Mesothelial cell of epicardium (in vitro differentiated cells): ENCODE measurements at places on chromosomes 5 and 9.

DNA sequence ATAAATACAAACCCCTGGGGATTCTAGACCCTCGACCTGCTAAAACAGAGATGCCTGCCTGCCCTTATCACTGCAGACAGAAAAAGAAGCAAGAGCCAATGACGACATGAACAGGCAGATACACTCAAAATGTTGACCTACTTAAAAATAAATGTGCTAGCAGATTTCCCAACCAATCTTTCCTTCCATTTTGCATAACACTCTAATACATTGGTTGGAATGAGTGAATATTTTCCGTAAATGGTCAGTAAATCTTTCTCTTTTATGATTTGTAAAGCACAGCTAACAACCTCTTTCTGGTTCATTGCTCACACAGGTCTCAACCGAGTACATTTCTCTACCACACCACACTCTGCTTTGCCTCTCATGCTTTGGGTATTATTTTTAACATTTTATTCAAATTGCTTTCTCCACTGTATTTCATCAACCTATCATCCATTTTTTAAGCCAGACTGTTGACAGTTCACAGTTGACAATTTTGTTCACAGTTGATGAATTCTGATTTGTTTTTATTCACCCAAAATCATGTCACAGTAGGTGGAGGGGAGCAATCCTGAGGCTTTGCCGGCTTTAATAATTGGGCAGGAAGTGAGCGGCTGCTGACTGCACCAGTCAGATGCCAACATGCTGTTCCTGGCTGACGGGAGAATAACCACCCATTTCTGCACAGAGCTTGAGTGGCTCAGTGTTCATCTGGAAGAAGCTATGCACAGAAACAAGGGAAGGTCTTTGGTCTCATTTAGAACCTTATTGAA, 426.6 kb downstream of the SPOCK1 start:
- DNase-seq: no peak

- no peak for DNase-seq
Measured at GRCh38 chr5:75551471-75551870, 39.8 kb downstream of the POLK start.

DNA sequence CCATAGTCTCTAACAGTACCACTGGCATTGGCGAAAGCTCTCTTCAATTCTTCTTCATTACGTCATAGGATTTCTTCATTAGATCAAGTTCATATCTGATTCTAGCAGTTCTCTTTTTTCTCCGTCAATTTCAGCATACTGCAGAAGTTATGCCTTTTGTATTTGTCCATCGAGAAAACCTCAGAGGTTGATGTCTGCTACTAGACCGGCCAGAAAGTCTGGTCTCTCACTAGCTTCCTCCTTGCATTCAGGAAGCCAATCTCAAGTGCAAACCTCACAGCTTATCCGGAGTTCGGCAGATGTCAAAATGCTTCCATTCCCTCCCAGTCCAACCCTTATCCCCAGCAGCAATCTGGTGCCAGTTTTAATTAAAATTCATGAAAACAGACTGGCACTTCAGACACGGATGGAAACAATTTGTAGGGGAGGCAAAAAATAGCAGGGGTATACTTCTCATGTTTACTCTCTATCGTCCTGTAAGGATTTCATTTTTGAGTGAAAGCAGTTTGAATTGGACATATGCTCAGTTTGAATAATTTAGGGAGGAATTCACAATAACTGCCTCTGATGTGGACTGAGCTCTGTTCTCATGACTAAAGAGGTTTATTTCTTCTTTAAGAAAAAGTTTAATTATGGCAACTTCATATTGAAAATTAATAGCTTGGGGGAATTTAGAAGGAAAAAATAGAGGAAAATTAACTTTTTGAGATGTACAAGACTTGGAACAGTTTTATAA, 56.4 kb upstream of the TMC1 start:
- DNase-seq: no peak

- no peak for DNase-seq
Measured at GRCh38 chr5:41869151-41869723, 988 bp downstream of the OXCT1 start.

DNA sequence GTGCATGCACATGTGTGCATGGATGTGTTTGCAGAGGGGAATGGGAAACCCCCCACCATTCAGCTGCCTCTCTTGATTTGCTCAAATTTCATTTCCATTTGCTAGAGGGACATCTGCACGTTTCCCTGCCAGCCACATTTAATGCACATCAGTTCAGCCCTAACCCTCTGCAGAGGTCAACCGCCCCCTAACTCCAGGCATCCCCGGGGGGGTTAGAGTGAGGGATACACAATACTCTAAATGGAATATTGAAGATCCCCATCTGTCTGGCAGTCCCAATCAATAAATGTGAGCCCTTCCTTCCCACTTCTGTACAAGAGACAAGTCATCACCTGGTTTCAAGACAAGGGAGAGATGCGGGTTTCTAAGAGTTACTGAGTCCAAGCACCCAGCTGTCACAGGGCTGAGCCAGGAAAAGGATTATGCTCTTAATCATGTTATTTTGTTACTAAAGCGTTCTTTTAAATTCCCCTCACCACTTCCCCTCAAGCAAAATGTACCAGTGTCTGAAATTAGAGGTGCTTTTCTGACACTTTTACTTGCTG, 134.1 kb downstream of the SEMA6A start:
- DNase-seq: no peak

DNA sequence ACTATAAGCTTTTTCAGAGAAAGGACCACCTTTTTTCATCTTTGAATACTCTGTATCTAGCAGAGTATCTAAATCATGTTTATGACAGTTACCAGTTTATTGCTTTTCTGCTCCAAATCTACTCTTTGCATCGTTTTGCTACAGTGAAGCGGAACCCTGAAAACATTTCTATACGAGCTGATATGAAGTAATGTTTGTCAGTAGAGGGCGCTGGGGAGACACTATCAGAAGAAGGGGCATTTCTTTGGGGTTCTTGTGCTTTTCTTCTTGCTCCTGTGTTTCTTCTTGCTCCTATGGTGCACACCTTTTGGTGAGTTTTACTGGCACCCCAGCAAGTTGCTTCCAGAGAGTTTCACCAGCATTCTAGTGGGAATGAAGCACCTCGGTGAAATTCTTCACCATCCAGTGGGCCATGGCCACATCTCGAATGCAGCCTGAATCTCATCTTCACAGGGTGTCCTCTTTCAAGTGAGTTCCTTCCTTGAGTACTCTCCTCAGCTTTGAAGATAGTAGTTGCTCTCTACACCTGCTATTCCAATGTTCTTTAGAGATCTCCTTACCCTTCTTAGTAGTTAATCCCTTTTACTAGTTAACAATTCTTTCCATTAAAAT, 98.4 kb downstream of the FGF1 start:
- DNase-seq: no peak

DNA sequence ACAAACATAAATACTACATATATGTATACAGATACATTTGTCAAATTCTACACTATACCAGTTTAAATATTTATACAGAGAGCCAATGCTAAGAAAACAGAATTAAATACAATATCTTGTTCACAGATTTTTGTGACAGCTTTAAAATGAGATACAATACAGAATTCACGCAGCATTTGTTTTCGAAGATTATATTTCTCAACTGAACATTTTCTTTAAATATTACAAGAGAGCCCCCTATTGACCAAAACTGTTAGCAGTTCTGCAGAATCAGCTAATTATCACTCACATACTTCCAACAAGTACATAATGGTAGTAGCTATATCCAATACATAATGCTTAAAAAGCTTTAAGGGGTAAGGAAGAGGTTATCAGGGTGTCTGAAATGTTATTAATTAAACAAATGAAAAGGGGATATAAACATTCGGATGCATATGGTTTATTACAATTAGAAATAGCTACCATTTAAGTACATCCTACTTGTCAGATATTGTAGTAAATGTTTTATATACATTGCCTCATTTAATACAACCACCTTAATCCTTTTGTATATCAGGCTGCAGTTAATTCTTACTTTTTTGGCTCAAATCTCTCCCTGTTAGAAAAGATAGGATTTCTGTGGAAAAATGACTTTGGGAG, 31.7 kb downstream of the ZDHHC21 start:
- no peak for DNase-seq

DNA sequence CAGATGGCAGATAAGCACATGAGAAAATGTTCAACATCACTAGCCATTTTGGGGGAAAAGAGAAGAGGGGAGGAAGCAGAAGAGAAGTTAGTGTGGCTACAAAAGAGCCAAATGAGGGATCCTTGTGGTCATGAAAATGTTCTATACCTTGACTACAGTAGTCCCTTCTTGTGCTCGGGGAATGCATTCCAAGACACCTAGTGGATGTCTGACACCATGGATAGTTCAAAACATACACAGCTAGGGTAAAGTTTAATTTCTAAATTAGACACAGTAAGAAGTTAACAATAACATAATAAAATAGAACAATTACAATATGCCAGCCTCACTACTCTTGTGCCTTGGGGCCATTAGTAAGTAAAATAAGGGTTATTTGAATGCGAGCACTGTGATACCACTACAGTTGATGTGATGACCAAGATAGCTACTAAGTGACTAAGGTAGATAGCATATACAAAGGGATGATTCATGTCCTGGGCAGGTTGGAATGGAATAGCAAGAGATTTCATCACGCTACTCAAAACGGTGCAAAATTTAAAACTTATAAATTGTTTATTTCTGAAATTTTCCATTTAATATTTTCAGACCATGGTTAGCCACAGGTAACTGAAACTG, 344.1 kb downstream of the NR2F1-AS1 start:
- DNase-seq: no peak

DNA sequence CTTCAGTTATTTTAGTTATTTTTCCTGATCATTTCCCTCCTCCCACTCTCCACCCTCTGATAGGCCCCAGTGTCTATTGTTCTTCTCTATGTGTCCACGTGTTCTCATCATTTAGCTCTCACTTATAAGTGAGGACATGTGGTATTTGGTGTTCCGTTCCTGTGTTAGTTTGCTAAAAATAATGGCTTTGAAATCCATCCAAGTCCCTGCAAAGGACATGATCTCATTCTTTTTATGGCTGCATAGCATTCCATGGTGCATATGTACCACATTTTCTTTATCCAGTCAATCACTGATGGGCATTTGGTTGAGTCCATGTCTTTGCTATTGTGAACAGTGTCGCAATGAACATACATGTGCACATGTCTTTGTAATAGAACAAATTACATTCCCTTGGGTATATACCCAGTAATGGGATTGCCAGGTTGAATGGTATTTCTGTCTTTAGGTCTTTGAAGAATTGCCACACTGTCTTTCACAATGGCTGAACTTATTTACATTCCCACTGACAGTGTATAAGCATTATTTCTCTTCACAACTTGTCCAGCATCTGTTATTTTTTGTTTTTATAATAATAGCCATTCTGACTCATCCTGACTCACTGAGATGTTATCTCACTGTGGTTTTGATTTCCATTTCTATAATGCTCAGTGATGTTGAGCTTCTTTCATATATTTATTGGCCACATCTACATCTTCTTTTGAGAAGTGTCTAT, 17.2 kb upstream of the DIRAS2 start:
- DNase-seq: no peak

DNA sequence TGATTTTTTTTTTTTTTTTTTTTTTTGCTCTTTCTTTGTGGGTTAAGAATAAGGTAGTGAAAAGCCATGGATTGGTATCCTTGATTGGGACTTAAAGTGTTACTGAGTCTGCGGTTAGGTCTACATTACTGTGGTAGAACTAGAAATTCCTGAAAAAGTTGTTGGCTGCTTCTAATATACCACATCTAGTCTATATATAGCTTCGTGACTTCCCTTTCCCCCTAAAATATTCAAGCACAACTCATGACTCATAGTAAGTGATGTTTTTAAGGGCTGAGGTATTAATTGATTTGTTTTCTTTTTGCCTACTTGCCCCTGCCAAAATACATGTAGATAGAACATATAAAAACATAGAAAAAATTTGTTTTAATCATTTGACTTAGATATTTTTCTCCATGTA, 247.6 kb downstream of the TMEM232 start:
- DNase-seq: no peak

- DNase-seq: no peak
Measured at GRCh38 chr9:118529624-118530214, 825.5 kb downstream of the TLR4 start.

DNA sequence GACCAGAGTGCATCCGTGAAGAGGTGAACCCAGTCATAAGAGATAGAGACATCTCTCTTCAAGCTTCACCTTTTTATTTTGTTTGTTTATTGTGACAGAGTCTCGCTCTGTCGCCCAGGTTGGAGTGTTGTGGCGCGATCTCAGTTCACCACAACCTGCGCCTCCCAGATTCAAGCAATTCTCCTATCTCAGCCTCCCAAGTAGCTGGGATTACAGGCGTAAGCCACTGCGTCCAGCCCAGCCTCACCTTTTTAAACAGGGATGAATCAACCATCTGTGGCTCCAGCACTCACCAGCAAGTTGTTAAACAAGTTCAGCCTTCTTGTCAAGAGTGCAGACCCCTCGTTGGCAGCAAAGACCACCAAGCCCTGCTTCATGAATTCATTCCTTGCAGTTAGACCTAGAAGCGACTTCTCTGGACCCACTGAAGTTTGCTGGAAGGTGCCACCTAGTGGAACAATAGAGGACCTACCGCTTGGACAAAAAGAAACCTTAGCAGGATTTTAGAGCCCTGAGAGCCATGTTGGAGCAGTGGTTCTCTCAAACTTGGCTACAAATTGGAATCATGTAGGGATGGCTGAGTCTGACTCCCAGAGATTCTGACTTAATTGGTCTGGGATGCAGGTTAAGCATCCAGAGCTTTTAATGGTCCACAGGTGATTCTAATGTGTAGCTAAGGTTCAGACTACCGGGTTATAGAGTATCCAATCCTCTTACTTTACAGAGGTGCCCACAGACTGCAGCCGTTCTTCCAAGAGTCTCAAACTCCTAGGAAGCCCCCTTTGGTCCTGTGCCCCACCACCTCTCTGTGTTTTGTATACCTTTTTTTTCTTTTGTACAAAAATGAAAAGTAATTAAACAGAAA, 10.5 kb upstream of the GALNT10 start:
- DNase-seq: no peak

GRCh38 chr5:138213161-138214029, at the start of gene CDC23:
TSS of gene CDC23 (minus strand) at chr5:138213323. CDS start at chr5:138213312, 11 bp downstream.
- DNase-seq: peak; percentile 81

DNA sequence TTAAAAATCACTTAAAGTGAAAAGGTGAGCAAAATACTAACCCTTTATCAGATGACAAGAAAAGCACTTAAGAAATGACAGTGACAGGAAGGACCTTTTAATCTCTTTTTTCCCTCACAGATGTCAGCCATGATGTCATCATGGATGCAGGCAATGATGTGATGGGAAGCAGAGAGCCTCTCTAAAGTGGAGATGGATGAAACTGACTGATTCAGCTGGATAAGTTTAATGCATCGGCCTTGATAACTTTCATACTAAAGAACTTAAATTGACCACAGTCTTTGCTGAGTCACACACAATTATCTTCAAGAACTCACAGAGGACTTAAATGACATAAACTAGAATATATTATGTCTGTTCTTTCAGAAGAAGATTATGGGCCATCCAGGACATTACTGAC, 153.2 kb upstream of the FGF10 start:
- no peak for DNase-seq

- DNase-seq: no peak
Measured at GRCh38 chr5:170570476-170570875, 66.7 kb downstream of the KCNIP1 start.

GRCh38 chr9:130039528-130040147, 3.4 kb downstream of the FNBP1 start:
- no peak for DNase-seq
